ENCODE measurements at places on chromosomes 13 and 19.

- no peak for DNase-seq
Measured at GRCh38 chr19:28497137-28497536, 715.8 kb downstream of the UQCRFS1 start.

GRCh38 chr19:43773725-43774102, 7.1 kb downstream of the KCNN4 start:
- no peak for DNase-seq

DNA sequence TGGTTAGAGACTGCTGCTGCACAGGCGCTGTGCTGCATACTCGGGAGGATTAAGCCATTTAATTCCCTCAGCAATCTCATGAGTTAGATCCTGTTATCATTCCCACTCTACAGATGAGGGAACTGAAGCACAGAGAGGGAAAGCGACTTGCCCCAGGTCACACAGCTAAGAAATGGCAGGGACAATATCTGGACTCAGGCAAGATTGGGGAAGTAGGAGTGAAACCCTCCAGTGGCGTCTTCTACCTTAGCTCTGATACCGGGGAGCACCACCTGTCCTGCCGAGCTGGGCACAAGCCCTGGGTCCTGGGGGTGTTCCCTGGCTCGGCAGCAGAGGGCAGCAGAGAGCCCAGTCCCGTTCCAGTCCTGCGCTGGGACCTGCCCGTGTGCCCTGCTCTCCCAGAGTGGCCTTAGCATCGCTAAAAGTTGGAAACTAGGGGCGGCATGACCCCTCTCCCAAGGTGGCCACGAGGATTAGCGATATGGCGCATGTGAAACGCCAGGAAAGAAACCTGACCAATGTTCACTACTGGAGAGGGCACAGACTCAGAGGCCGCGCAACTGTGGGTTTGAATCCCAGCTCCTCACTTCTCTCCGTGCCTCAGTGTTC, 20.5 kb downstream of the CYTH2 start:
- DNase-seq: peak; percentile 80

DNA sequence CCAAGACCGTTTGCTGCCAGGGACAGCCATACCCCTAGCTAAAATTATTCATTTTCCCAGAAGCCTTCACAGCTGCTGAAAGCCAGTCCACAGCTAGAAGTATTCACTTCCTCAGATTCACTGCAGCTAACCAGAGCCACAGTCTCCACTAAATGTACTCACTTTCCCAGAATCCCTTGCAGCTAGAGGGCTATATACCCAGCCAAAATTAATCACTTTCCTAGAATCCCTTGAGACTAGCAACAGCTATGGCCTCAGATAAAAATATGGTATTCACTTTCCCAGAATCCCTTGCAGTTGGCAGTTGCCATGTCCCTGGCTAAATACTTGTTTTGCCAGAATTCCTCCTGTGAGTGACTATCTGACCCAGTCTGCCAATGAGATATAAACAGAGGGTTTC, 13.8 kb upstream of the MEIS3 start:
- DNase-seq: no peak

GRCh38 chr19:44196772-44197171, 15.6 kb upstream of the ZNF227 start:
- no peak for DNase-seq

DNA sequence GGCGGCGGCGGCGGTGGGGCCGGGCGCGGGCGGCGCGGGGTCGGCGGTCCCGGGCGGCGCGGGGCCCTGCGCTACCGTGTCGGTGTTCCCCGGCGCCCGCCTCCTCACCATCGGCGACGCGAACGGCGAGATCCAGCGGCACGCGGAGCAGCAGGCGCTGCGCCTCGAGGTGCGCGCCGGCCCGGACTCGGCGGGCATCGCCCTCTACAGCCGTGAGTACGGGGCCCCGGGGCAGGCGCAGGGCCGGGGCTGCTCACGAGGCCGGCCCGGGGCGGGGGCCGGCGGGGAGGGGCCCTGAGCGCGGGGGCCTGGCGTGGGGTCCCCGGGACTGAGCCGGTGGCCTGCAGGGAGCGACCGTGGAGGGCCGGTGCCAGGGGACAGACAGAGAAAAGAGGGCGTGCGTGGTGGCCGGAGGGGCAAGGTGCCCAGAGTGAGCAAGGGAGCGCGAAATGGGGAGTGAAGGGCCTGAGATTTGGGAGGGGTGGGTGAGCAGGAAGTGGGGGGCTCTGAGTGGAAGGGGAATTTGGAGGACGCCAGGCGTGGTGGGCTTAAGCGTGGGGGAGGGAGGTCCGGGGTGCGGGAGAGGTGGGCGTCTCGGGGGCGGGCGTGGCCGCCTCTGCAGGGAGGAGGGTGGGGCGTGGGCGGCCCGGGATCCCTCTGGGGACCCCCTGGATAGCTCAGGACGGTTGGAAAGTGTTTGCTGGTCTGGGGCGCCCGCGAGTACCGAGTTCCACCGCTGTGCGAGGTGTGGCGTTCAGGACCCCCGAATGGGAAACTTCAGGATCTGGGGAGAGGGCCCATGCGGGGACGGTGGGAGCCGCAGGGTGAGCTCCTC, 575 bp downstream of the CARM1 start:
- peak; percentile 24 for DNase-seq

DNA sequence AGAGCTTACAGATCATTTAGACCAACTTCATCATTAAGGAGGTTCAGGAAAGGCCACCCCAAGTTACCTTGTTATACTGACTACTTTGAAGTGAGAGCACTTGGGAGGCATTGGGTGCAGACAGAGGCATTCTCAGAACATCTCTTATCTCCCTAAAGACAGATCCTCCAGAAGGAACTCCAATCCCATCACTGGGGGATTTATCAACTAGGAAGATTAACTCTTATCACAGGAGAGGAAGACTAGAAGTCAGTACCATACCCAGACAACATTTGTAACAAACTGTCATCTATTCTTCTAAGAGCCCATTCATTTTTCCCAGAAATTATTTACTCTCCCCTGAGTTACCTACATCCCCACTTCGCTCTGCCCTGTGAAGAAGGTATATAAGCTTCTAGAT, 5.8 kb upstream of the RFXAP start:
- no peak for DNase-seq

DNA sequence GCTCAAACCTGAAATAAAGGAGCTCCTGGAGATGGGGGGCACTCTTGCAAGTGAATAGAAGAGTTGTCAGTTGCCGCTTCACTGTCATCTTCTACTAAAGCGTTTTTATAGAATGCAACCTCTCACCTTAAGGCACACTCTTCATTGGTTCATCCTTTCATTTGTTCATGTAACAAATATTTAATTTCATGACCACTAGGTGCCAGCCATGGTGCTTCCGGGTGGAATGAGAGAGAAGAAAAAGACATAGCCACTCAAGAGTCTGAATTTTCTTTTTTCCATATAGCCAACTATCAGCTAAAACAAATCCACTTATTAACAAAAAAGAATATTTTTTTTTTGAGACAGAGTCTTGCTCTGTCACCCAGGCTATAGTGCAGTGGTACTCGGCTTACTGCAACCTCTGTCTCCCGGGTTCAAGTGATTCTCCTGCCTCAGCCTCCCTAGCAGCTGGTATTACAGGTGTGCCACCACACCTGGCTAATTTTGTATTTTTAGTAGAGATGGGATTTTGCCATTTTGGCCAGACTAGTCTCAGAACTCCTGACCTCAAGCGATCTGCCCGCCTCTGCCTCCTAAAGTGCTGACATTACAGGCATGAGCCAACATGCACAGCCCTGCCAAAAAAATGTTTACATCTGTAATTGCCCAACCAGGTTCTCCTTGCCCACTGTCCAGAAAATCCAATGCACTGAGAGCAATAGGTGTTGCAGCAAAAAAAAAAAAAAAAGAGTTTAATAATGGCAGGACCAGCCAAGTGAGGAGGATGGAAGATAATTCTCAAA, 22.1 kb upstream of the SACS start:
- DNase-seq: no peak

DNA sequence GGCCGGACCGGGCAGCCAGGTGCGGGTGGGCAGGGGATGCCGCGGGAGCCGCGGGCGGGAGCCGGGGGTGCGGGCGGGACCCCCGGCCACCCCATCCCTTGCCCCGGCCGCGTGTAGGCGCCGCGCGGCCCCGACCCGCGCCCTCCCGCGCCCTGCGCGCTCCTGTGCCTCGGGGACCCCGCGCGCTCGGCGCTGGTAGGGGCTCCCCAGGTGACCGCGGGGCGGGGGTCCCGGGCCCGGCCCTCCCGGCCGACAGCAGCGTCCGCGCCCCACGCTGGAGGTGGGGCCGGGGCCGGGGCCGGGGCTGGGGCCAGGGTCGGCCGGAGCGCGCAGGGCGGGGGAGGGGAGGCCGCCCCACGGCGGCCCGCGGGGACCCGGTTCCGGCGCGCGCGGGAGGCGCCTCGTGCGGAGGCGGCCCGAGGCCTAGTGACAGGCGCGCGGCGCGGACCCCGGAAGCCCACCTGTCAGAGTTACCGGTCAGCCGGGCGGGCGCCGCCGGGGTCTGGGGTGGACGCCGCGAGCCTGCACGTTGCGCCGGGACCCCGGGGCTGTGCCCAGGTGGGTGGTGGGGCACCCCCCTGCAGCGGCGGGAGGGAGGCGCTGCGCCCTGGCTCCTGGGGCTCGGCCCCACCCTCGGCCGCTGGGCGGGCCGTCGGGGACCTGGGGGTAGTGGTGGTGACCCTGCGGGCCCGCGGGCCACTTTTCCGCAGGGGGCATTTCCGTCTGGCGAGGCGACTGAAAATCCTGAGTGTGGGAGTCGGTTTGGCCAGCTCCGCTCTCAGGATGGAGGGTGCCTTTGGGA, 518 bp downstream of the TFDP1 start:
- no peak for DNase-seq

DNA sequence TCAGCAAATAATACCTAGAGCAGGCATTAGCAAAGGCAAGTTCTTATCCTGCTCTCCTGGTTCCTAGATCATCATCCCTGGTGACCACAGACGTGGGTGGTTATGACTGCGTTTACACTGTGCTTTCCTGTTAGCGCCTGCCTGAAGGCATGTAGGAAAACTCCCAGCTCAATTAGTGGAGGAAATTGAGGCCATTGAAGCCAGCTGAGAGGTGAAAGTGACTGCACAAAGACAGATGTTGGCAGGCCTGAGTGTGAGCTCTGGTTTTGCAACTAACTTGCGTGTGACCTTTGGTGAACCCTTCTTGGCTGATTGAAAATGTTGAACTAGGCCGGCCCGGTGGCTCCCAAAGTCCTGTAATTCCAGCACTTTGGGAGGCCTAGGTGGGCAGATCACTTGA, 17.5 kb upstream of the NWD1 start:
- no peak for DNase-seq

- peak; percentile 36 for DNase-seq
Measured at GRCh38 chr19:4267101-4267900, 11.8 kb upstream of the SHD start.

- DNase-seq: no peak
Measured at GRCh38 chr13:40145139-40145538, 489.7 kb downstream of the COG6 start.

GRCh38 chr13:113532156-113532806, 41.8 kb upstream of the DCUN1D2 start:
- DNase-seq: no peak

- no peak for DNase-seq
Measured at GRCh38 chr13:105048677-105049076, 1486.8 kb downstream of the EFNB2 start.

DNA sequence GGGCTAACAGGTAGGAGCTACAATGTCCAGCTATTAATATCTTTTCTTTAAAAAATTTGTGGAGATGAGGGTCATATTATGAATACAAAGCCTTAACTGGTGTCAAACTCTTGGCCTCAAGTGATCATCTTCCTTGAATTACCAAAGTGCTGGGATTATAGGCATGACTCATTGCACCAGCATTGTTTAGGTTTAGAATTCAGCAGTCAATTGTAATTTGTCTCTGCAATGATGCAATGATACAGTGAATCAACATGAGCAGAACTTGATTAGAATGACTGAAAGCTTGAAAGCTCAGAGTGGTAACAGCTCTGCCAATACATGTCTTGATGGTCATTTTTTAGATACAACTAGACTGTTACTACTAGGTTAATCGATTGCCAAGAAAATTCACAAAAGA, 752.8 kb upstream of the MIR17HG start:
- no peak for DNase-seq

GRCh38 chr13:50222569-50223332, 207.5 kb downstream of the KCNRG start:
- DNase-seq: no peak

- no peak for DNase-seq
Measured at GRCh38 chr13:76350399-76350798, 535.8 kb downstream of the KCTD12 start.

DNA sequence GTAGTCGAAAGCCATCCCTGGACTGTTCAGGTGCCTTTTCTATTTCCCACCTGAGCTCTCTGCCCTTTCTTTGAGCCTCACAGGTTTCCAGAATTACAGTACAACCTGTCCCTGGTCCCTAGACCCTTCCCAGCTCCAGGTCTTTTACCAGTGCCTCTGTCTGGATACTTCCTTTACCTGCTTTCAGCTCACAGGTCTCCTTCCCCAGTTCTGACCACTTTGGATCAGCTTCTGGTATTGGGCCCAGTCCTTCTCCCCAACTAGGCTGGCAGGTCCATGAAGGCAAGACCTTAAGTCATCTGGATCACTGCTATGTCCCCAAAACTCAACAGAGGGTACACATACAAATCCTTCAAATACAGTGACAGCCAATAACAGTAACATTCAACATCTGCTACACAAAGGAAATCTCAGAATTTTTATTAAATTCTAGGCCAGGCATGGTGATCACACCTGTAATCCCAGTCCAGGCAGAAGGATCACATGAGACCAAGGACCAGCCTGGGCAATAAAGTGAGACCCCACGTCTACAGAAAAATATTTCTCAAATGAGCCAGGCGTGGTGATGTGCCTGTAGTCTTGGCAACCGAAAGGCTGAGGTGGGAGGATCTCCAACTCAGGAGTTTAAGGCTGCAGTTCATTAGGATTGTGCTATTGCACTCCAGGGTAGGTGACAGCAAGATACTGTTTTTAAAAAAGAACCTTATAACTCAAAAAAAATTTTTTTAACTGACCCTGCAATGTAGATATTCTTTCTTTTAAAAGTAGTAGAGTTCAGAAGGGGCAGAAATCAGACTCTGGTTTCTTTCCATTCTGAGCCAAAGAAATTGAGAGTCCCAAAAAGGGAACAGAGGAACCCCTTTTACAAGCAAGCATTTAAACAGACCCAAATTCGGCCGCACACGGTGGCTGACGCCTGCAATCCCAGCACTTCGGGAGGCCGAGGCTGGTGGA, 1.3 kb downstream of the RPS16 start:
- DNase-seq: no peak

- no peak for DNase-seq
Measured at GRCh38 chr13:40422588-40423235, 243.7 kb downstream of the FOXO1 start.

- DNase-seq: no peak
Measured at GRCh38 chr19:38685666-38686529, 38.4 kb downstream of the ACTN4 start.
